Activated T-helper 1 cell treated with Interleukin-2 at 50 U/mL for 16 hours (primary cell): ENCODE measurements at places on chromosomes 1 and 21.
A peak's percentile ranks its signal among the peaks of the same experiment; 100 is the strongest.

- no peak for DNase-seq
Observed at GRCh38 chr1:182620924-182621585, 16.9 kb upstream of the RGS16 start.

- peak; percentile 11 for DNase-seq
Observed at GRCh38 chr1:85048296-85049064, at the start of gene MCOLN3. MCOLN3 (minus strand) TSS chr1:85048500; CDS start chr1:85045360, 3,140 bp downstream.

- no peak for DNase-seq
Observed at GRCh38 chr1:223221686-223222085, 78.6 kb upstream of the TLR5 start.

- DNase-seq, result no peak
Observed at GRCh38 chr1:65425697-65426096, 5.2 kb downstream of the LEPR start.

DNA sequence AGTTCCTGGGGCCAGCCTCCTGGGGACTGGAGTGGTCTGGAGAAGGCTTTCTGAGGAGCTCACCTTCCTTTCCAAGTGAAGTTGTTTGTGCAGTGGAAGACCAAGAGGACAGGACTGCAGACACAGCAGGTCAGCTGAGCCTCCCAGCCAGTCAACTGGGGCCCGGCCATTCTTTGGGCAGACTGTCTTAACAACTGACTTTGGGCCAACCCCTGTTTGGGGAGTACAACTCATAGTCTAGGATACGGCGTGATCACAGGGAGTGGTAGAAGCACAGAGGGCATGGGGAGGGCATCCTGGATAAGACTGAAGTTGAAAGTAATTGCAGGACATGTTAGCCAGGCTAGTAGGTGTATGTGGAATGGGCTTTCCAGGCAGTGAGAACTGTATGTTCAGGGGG lies 50.3 kb downstream of the PGM1 start:
- DNase-seq, result no peak

- DNase-seq, result no peak
Observed at GRCh38 chr1:196732526-196732925, 42.1 kb upstream of the CFHR3 start.

GRCh38 chr1:171352554-171352953 lies 38.6 kb downstream of the FMO4 start:
- DNase-seq, result no peak

DNA sequence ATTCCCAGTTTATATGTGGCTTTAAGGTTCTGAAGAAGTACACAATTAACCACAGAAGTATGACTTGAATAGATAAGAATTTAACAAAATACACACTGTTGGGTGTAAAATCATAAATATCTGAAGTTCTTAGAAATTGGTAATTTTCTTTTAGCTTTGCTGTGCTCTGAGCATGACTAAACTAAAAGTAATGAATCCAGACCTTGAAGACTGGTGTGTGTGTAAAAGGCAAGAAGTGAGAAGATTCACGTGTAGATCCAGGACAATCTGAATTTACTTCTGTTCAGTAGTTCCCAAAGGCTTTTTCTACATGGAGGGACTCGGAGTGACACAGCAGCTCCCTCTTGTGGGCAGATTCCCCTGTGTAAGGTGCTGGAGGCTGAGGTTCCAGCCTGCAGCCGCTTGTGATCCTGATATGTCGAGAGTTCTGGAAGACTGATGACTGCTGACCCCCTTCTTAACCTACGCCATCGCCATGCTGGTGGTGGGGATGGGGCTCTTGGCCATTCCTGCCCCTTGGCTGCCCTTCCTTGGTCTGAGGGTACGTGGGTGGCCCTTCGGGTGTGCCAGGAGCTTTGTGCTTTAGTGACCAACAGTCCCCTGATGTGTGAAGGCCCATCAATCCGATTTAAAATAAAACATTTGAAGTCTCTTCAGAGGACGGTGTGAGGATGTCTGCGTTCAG lies 62.7 kb downstream of the ADARB1 start:
- DNase-seq, result peak; percentile 24

DNA sequence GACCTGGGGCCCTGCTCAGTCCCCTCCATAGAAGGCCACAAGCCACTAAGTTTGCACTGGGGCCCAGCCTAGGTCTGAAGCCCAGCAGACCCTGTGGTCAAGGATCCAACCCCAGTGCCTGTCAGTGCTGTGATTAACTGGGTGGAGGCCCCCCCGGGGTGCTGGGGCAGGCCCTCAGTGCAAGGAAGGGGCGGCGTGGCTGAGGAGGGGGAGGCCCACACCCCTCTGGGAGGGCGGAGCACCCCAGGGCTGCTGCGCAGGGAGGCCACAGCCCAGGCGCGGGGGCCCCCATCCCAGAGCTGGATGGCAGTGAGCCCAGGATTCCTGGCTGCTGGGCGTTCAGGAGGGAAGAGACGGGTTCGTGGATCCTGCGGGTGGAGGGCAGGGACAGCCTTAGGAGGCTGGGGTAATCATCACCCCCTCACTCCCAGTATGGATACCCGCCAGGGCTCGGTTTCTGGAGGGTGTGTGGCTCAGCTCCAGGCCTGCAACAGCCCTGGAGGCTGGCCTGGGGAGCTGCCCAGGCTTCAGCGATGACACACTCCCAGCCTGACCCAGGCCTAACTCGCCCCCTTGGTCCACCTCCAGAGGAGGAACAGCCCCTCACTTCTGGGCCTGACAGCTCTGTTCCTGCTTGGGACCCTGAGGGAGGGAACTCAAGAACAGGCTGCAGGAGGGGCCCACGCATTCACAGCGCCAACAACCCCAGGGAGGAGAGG lies 890 bp downstream of the GJC2 start:
- no peak for DNase-seq

GRCh38 chr1:179038528-179039281 lies 13.0 kb downstream of the FAM20B start:
- DNase-seq, result no peak

GRCh38 chr1:198676253-198676652 lies 37.4 kb downstream of the PTPRC start:
- no peak for DNase-seq

GRCh38 chr1:103025858-103026409 lies 82.4 kb downstream of the COL11A1 start:
- DNase-seq, result no peak

DNA sequence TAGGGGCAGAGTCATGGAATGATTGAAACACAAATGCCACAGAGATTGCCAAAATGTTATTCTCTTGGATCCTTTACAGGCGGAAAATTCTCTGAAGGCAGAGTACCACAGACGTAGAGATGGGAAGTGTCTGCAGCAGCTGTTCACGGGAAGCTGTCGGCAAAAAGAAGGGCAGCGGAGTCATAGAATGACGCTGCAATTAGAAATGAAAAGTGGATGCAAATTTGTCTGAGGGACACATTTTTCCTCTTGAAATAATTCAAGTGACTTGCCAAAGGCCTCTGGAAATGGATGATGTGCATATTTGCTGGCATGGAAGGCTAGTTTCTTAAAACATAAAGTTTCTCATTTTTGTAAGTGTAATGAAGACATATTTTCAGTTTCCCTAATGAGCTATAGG lies 77.5 kb upstream of the PLD5 start:
- DNase-seq, result no peak

DNA sequence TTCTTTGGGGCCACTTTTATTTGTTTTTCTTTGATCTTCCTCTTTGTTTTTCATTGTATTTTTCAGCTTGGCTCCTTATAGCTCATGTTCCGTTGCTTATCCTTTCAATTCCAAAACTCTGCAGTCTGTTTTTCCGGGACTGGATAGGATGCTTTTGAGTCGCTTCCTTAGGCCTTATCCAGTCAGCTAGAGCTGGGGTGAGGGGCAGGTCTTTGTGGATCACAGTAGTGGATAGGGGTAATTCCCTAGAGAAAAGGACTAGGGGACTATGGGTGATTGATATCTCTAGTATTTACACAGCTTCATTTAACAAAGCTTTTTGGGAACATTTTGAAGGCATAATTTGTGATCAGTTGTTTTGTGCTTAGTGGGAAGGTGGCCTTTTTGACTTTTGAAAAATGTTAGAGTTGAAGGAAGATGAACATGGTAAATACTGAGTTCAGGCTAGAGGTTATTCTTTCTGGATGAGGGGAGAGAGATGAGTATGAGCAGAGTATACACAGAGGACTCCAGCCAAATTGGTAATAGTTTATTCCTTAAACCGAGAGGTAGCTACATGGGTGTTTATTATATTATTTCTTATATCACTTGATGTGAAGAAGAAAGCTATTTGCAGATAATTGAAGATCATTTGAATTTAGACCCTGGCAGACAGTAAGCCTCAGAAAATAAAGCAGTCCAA lies 22.5 kb downstream of the CEP350 start:
- no peak for DNase-seq

DNA sequence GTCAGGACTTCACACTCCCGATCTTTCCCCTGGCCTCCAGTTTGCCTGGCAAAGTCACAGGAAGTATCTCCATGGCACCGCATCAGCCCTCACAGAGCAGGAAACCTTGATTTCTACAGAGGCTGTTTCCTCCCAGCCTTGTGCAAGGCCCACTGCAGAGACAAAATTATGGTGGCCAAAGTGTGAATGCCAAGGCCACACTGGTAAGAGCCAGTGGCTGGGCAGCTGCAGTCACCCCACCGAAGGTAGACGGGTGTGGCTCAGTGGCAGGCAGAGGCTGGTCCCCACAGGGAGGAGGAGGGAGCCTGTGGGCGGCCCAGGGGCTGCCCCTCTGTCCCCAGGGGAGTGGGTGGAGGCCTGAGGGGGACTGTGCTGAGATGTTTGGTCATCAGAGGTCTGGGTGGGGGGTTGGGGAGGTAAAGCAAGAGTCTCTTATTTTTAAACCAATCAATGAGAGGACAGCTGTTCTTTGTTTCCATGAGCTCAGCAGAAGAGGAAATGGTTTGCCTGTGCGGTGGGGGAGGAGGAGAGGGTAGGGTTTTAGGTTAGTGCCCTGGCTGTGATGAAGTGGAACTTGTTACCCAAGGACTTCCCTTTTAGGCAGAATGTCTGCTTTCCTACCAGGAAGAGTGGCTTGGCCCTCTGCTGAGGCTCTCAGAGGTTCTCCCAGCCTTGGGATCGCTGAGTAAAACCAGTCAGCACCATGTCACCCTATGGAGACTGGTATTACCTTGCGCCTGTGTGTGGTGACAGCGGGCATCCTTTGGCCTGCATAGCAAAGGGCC lies 18.0 kb upstream of the BTG2 start:
- peak; percentile 61 for DNase-seq

- DNase-seq, result no peak
Observed at GRCh38 chr1:156114919-156115513, 505 bp downstream of the LMNA start.

- DNase-seq, result no peak
Observed at GRCh38 chr1:79353224-79353623, 346.7 kb upstream of the ADGRL4 start.

DNA sequence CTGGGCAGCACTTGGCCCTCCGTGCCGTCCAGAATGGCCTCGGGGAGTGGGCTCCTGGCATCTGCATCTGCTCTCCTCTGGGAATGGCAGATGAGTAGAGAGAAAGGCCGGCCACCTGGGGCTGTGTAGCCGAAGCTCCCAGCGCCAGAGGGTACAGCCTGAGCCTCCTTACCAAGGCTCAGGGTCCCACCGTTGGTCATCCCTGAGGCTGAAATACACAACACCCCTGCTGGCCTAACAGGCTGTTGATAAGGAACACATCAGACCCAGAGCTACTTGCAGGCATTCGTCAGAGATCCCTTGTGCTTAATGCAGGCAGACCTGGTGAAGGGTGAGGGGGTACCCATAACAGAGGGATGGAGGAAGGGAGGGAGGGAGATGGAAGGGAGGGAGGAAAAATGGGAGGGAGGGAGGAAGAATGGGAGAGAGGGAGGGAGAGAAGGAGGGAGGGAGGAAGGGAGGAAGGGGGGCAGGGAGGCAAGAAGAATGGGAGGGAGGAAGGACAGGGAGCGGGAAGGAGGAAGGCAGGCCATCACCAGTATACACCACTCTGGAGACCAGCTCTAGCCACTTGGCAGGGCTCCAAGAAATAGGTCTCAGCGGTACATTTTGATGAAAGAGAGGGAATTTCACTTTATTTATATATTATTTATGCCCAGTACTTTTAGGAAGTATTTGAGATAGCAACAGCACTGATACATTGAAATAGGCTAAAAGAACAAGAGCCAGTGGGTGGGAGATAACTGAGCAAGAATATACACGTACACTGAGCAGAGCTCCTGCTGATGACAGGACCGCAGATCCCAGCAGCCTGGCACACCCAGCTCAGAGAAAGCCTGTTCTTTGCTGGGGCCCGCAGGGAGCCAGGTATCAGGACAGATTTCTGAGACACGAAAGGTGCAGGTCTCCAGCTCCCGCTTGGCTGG lies 315.0 kb upstream of the VAMP3 start:
- no peak for DNase-seq

DNA sequence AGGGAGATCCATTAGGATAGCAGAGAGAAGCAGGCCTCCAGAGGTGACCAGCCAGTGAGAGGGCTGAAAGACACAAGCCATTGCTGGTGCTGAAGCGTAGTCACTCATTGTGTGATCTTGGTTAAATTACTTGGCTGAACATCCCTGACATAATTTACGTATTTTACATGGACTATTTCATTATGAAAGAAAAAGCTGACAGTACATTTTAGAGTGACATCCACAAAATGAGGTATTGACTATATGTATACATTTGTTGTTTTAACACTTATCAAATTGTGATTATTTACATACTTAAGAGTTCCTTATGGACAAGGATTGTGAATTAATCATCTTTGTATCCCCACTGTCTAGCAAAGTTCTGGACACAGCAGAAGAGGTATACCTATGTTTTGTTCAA lies 14.9 kb downstream of the DESI2 start:
- DNase-seq, result no peak

DNA sequence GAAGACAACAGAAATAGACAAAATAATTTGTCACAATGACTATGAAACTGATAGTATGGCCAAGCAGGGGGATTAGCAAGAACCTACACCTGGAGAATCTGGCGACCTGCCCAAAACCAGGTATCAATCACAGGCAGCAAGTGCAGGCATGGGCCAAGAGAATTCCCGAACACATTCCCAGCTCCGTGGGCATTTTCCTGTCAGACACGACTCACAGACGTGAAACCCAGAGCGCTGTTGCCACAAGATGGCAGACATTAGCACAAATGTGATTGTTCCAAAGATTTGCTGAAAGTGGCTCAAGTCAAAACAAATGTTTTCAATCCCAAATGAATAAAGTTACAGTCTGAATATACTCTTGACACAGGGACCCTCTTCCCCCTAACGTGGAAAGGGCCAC lies 36.8 kb downstream of the HLCS start:
- DNase-seq, result no peak

- DNase-seq, result no peak
Observed at GRCh38 chr1:59178339-59179187, 118.3 kb upstream of the FGGY start.

DNA sequence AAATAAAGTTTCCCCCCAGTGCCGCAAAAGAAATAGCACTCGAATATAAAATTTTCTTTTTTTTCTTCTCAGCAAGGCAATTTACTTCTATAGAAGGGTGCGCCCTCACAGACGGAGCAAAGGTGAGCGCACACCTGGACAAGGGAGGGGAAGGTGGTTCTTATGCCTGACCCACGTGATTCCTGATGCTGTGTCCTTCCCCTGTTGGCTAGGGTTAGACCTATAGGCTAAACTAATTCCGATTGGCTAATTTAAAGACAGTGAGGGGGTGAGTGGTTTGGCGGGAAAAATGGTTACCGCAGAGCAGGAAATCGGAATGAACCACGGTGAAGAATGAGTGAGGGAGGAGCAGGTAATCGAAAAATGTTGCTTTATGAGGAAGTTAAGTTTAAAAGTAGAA lies 607 bp upstream of the FAAH start:
- no peak for DNase-seq

- no peak for DNase-seq
Observed at GRCh38 chr1:172540635-172541034, 7.7 kb downstream of the SUCO start.
